ENCODE measurements at places on chromosomes 12 and 14.

DNA sequence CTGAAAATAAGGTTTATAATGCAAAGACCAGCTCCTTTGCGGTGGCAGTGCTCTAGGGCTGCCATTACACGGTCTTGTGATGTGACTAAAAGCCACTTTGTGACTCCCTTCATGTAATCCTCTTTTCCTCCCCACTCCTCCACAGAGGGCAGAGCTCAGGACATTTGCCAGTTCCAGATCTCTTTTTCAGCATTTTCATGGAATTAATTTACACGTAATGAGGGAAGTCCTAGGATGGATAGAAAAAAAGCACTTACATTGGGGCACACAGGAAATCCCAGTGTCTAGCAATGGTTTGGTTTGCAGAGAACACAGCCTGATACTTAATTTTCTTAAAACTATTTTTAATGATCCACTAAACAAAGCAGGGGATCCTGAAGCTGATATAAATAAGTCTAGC is 17.5 kb upstream of the ATF1 start:
- no peak for DNase-seq

GRCh38 chr14:52961060-52961639 is 10.3 kb upstream of the FERMT2 start:
- peak; percentile 45 for DNase-seq

GRCh38 chr14:90747909-90748308 is 68.3 kb downstream of the TTC7B start:
- DNase-seq: no peak

- peak; percentile 52 for DNase-seq
These were observed 435.3 kb upstream of the TMTC1 start for GRCh38 chr12:30219047-30219446.

GRCh38 chr14:104694475-104694950 is 5.1 kb downstream of the INF2 start:
- no peak for DNase-seq

GRCh38 chr14:32513571-32514009 is 184.5 kb downstream of the AKAP6 start:
- DNase-seq: no peak

- no peak for DNase-seq
These were observed 3.9 kb upstream of the SYNE3 start for GRCh38 chr14:95520346-95520745.

GRCh38 chr14:56660677-56661389 is 81.2 kb downstream of the TMEM260 start:
- no peak for DNase-seq

- DNase-seq: no peak
These were observed 111.5 kb upstream of the TMPO start for GRCh38 chr12:98403936-98404335.

- no peak for DNase-seq
These were observed 28.3 kb downstream of the ATF7IP start for GRCh38 chr12:14393751-14394150.

DNA sequence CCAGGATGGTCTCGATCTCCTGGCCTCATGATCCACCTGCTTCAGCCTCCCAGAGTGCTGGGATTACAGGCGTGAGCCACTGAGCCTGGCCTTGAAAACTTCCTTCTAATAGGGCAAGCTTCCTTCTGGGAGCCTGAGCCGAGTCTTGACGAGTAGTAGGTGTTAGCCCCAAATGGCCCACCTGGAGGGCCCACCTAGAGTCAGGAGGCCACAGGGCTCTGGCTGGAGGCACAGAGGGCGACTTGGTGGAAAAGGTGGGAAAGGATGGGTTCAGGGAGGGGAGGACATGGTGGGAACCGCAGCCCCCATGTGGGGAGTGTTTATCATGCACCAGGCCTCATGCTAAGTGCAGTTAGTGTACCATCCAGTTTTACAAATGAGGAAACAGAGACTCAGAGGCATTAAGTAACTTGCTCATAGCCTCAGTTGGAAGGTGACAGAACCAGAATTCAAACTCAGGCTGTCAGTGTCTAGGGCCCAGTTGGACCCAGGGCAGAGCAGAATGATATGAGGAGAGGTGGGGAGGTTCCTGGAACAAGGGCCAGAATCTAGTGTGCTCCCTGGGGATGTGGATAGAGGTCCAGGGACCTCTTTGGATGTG is 3.1 kb upstream of the LRP1-AS start:
- no peak for DNase-seq

GRCh38 chr12:119869720-119870119 is 7.4 kb downstream of the CIT start:
- DNase-seq: no peak

DNA sequence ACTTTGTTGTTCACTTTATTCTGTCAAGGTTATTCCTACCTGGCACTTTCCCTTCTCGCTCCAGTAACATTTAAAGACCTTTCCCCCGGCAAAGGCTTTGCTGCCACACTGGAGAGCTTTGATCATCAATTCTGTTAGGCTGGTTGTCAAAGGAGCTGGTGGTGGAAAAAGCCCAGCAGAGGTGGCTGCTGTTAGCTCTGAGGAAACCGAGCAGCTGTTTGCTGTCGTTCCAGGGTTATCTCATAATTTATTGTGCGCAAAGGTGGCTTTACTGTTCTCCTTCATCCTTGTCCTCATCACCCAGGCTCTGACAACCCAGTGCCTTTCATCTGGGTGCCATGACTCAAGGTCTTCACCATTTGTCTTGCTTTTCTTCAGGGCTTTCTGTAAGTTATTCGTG is 38.2 kb upstream of the CRADD start:
- DNase-seq: no peak

DNA sequence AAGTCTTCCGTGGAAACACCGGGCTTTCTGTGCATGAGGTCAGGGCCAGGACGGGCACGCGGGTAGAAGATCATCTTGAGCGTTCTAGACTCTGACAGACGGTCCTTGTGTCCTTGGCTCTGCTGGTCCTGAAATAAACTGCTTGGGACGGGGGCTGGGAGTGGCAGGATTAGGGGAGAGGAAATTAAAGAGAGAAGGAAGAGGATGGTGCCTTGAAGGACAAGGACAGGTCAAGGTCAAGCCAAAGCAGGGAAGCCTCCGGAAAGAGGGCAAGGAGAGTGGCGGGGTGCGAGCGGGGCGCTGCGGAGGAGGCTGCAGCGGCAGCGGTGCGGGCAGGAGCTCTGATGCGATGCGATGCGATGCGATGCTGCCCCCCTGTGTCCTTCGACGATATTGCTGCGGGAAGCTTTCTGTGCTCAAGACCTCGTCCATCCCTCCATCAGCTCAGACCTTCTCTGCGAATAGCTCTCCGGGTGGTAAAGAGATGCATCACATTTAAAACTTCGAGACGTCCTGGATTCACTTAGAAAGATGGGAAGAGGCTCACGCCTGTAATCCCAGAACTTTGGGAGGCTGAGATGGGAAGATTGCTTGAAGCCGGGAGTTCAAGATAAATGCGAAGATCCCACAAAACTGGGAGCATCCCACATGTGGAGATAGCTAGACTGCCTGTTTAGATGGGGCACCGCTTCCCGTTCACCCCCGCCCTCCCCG is 110.1 kb upstream of the TMEM132D start:
- peak; percentile 69 for DNase-seq

DNA sequence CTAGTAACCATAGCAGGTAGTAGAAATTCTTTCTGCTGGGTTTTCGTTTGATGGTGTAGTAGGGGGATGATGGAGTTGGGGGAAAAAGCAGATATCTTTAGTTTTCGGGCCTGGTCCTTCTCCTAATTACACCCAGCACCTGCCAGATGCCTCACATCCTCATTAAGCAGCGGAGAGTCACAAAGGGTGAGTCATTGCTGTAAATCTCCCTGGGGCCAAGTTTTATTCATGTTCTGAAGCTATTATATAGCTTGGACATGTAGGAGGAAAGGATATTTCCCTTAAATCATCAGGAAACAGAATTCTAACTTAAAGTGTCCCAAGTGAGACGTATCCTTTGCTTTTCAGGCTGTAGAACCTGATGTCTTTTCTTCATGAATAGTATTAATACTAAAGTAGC is 4.9 kb upstream of the NECAP1 start:
- DNase-seq: peak; percentile 34

GRCh38 chr12:68913682-68914081 is 19.3 kb downstream of the CPM start:
- DNase-seq: no peak

DNA sequence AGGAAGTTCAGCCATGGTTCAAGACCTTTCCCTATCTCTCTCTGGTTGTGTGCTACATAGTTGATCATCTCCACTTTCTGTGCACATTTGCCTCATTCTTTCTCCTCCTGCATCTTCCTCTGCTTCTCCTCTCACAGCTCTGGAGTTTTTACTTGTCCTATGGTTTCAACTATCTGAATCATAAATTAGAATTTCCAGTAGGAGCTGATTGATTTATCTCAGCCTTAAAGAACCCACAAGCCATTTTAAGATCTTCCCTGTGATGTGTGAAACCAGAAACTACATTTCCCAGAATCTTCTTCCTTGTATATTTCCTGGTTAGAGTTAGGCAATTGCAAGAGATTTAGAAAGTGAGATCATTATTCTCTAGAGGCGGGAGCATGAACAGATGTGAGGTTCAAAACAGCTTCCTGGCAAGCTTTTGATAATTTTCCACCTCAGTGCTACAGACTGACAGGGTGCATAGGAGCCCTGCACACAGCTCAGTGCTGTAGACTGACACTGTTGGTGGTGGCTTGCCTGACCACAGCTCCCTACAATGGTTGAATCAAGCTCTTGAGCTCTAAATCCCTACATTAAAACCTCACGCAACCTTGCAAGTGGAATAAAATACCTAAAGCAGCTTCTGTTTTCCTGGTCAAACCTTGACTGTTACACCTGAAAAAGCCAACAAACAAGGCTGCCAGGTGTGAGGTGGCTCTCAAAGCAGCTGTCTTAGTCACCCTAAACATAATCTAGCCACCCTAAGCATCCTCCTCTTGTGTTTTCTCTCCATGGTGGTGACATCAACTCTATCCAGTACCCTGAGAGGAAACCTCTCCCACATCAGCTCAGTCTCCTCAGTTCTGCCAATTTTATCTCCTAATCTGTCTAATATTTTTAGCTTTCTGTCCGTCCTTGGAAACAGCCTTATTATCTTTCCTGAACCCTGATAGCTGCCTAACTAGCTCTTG is 21.5 kb upstream of the IFNG start:
- no peak for DNase-seq

GRCh38 chr12:71162832-71163763 is 5.3 kb upstream of the TSPAN8 start:
- DNase-seq: no peak

DNA sequence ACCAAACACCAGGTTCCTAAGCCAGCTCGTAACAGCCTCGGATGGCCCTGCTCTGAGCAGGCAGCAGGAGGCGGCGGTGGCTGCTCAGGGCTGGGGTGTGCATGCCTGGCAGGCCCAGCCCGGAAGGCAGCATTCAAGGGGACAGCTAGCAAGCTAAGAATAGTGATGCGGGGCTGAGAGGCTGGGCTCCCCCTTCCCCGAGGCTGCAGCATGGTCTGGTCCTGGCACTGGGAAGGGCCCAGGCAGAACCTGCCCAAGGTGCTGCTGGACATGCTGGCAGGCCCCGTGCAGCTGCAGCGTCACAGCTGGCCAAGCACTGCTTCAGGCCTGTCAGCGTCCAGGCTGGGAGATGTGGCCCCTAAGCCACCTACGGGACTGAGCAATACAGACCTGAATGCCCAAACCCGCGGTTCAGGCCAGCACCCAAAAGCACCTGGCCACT is 26.4 kb upstream of the NUDT14 start:
- DNase-seq: no peak

GRCh38 chr12:28866715-28867503 is 282.2 kb upstream of the FAR2 start:
- DNase-seq: no peak

DNA sequence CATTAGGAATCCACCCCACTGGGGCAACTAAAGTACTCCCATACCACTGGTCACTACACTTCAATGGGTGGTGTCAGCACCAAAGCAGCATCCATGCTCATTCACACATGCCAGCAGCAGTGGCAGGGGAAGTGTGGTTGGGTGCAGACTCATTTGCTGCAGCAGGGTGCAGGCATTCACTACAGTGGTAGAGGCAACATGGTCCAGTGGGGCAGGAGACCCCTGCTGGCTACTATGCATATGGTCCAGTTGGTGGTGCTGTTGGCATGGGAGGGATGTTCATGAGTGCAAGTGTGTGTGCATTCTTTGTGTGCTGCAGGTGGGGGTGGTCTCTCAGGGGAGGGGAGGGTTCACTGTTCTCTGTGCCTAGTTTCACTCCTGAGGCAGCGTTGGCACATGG is 908.4 kb upstream of the NOVA1 start:
- no peak for DNase-seq

DNA sequence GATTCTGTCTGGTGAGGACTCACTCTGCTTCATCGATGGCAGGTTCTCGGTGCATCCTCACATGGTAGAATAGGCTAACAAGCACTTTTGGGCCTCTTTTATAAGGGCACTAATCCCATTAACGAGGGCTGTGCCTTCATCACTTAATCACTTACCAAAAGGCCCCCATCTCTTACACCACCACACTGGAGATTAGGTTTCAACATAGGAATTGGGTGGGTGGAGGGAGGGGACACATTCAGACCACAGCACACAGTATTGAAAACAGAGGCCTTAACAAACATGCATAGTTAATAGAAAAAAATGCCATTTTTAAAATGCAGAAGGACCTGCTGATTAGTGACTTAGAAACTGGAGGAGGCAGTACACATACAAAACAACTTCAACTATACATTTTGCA is 61.6 kb downstream of the SPPL3 start:
- no peak for DNase-seq

DNA sequence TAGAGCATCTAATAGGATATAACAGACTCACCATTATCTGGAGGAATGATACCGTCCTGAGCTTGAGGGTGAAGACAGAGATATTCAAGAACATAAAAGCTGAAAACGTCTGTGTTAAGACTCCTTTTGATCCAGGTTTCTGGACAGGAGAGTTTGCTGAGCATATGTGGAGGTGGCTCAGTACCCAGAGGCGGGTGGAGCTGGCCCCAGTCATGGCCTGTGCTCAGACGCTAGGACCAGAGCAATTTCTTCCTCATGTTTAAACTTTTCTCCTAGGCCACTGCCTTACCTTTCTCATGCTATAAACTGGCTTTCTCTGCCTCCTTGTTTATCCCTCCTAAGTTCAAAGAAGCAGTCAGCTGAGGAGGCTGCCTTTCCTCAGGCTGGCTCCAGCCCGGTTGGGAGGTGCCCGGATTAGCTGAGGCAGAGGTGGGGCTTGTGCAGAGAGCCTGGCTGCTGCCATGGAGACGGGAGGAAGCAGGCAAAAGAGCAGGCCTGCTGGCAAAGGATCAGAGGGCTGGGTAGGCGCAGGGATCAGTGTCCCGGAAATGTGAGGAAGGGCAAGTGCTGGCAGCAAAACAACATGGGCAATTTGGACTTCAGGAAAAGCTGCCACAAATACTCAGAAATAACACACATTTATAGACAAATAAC is 13.7 kb downstream of the COA8 start:
- DNase-seq: no peak

- no peak for DNase-seq
These were observed 876.4 kb upstream of the SEL1L start for GRCh38 chr14:82410064-82410463.

GRCh38 chr12:132131952-132132351 is 12.2 kb downstream of the DDX51 start:
- no peak for DNase-seq

- no peak for DNase-seq
These were observed 42.1 kb upstream of the LGR5 start for GRCh38 chr12:71397433-71397954.
